ENCODE measurements at places on chromosomes 5 and 9.

GRCh38 chr9:129383019-129383560 is 205.0 kb upstream of the IER5L start:
- DNase-seq: no peak
- H3K4me3 ChIP-seq: peak overlapping the region; percentile 59
- H3K27ac ChIP-seq: no peak overlapping the region
- peaks cover 8% of the 10 kb centered on the region for H3K4me1 ChIP-seq
- H3K36me3 ChIP-seq: no peaks in the 10 kb centered on the region

DNA sequence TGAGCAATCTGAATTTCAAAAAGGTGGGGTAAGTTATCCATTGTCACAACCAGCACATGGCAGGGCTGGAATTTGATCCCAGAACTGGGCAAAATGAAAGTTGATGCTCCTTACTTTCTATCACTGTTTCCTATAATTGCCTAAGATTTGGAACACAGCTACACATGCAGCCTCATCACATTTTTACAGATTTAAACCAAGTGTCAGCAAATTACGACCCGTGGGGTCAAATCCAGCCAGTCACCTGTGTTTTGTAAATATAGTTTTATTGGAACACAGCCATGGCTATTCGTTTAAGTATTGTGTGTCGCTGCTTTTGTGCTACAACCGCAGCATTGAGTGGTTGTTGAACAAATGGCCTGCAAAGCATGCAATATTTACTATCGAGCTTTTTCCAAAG is 94.3 kb downstream of the SREK1 start:
- no peaks in the 10 kb centered on the region for H3K4me1 ChIP-seq
- H3K36me3 ChIP-seq: no peaks in the 10 kb centered on the region
- DNase-seq: no peak

GRCh38 chr5:17370651-17371050 is 127.4 kb upstream of the TAF11L2 start:
- H3K4me3 ChIP-seq: no peak overlapping the region
- no peak overlapping the region for H3K27ac ChIP-seq
- no peaks in the 10 kb centered on the region for H3K27me3 ChIP-seq
- DNase-seq: no peak
- no peaks in the 10 kb centered on the region for H3K36me3 ChIP-seq

DNA sequence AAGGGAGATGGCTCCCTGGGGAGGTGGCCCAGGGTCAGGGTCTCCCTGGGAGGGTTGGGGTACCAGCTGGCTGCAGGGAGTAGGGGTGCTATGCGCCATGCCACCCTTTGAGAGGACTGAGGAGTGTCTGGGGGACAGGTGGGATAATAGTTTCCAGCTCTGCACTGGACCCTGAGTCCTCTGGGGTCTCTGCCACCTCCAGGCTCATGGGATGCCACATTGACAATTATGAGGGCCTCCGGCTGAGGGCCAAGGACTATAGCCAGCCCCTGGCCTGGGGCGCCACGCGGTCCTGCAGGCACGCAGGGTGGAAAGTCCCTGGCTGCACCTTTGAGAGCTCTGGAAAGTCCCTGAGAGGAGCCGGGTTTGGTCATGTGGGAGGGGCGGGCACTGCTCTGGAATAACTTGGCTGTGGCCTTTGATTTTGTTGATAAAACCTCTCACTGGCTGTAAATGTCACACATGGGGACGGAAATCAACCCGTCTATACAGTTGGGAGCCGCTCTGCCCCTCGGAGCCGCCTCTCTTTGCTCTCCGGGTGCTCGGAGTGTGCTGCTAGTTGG is 16.0 kb downstream of the TRAF2 start:
- H3K36me3 ChIP-seq: peaks cover 60% of the 10 kb centered on the region
- peak overlapping the region; percentile 98 for H3K27ac ChIP-seq
- peak; percentile 93 for DNase-seq
- no peaks in the 10 kb centered on the region for H3K27me3 ChIP-seq

DNA sequence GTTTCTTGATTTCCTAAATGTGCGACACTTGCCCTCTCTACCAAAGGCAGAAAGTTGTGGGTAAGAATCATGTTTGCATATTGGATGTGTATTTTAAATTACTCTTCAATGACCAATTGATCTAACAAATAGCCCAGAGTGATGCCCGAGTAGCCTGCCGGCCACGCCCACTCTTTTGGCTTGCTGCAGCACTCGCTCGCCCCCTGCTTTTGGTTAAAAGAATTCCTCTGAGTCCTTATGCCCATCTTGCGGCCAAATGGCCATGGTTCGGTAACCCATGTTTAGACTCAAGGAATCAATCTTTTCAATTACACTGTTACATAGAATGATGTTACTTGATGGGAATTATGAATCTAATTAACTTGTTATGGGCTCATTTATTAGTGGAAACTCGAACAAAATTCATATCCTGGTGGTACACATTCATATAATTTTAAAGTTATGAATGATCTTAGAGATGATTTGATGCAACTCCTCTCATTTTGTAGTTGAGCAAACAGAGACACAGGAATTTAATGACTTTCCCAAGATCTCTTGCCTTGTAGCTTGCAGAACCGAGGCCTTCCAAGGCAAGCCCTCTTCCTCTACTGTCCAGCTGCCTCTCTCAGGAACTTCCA is 36.5 kb downstream of the PPIC start:
- no peak overlapping the region for H3K4me3 ChIP-seq
- H3K27me3 ChIP-seq: no peaks in the 10 kb centered on the region

- no peak overlapping the region for H3K27ac ChIP-seq
- H3K27me3 ChIP-seq: no peaks in the 10 kb centered on the region
These were observed 20.6 kb downstream of the EDIL3 start for GRCh38 chr5:84364043-84364442.

- H3K27me3 ChIP-seq: no peaks in the 10 kb centered on the region
- no peak for DNase-seq
- peaks cover 78% of the 10 kb centered on the region for H3K36me3 ChIP-seq
- no peak overlapping the region for H3K27ac ChIP-seq
- no peak overlapping the region for H3K4me3 ChIP-seq
These were observed 100.4 kb downstream of the EHMT1 start for GRCh38 chr9:137719194-137719593.

DNA sequence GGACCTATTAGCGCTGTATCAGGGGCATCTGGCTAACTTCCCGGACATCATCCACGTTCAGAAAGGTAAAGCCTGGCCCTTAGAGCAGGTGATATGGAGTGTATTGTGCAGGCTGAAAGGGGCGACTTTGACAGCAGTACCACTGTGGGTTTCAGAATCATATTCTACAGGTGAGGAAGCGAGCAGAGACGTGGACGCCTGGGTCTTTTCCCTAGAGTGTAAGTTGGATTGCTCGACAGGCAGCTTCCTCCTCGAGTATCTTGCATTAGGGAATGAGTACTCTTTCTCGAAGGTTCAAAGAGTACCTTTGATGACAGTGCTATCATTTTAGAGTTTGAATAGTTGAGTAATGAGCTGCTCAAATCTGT is 1.9 kb downstream of the SNX18 start:
- DNase-seq: no peak
- no peaks in the 10 kb centered on the region for H3K27me3 ChIP-seq
- peaks cover 58% of the 10 kb centered on the region for H3K4me1 ChIP-seq
- peak overlapping the region; percentile 30 for H3K27ac ChIP-seq
- H3K36me3 ChIP-seq: no peaks in the 10 kb centered on the region
- H3K4me3 ChIP-seq: peak overlapping the region; percentile 71

- H3K4me1 ChIP-seq: no peaks in the 10 kb centered on the region
- H3K36me3 ChIP-seq: no peaks in the 10 kb centered on the region
- H3K27me3 ChIP-seq: peaks cover 2% of the 10 kb centered on the region
- H3K4me3 ChIP-seq: no peak overlapping the region
- H3K27ac ChIP-seq: no peak overlapping the region
These were observed 60.3 kb upstream of the RIOK2 start for GRCh38 chr5:97243353-97243752.

DNA sequence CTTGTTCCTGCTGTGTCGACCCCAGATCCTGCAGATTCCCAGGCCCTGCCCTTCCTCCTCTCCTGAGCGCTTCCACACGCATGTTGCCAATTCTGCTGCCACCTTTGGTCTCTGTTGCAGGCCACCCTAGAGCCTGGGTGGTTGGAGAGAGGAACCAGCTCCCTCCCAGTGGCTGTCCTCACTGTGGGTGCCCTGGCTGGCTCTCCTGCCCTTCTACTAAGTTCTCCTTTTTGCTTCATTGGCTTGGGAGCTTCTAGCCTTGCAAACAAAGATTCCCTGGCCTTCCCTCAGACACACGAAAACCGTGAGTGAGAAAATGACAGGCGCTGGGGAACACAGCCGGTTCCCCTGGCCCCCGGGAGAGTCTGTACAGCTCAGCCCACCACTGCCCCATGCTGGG is 14.2 kb upstream of the NCS1 start:
- no peak for DNase-seq
- no peaks in the 10 kb centered on the region for H3K36me3 ChIP-seq
- H3K27me3 ChIP-seq: no peaks in the 10 kb centered on the region
- peaks cover 5% of the 10 kb centered on the region for H3K4me1 ChIP-seq

- peak overlapping the region; percentile 11 for H3K27ac ChIP-seq
- H3K36me3 ChIP-seq: no peaks in the 10 kb centered on the region
- peak; percentile 43 for DNase-seq
- H3K27me3 ChIP-seq: no peaks in the 10 kb centered on the region
- H3K4me1 ChIP-seq: peaks cover 35% of the 10 kb centered on the region
- peak overlapping the region; percentile 76 for H3K4me3 ChIP-seq
These were observed 1.8 kb downstream of the ARRDC1 start for GRCh38 chr9:137607141-137607857.

DNA sequence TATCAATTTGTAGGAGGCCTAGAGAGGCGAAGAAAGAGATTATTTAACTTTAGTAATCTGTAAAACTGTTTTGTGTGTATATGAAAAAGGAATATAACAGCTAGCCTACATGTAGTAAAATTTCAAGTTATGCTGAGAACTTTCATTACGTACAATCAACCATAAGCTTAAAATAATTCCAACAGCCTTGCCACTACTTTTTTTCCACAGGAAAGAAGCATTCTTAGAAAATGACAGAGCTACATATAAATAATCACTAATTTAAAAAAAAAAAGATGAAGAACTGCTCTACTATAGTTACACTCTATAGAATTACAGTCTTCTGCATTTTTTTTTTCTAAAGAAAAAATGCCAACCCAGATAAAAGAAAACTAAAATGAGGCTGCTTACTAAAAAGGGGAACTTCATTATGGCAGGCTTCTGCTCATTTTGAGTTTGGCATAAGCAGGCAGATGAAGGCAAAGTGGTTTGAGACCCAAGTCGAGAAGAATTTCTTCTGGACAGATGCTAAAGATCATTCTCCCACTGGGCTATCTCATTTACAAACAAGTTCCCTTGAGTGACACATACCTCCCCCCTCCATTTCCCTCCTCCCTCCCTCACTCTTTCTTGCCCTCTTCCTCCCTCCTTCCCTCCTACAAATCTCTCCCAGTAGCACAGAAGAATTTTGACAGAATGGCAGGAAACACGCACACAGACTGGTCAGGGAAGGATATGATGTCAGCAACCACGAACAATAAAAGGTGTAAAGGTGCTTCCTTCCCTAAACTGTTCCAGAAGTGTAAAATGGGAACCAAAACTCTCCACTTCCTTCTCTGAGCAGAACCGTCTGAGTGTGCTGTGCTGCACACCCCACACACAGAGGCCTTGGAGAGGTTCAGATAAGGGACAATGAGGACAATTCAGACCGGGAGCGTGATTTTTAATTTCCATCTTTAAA is 56.1 kb downstream of the MEF2C start:
- H3K4me1 ChIP-seq: peaks cover 43% of the 10 kb centered on the region
- peaks cover 25% of the 10 kb centered on the region for H3K27me3 ChIP-seq
- H3K4me3 ChIP-seq: peak overlapping the region; percentile 5
- DNase-seq: peak; percentile 26
- peak overlapping the region; percentile 1 for H3K27ac ChIP-seq

- peaks cover 8% of the 10 kb centered on the region for H3K4me1 ChIP-seq
- H3K27me3 ChIP-seq: peaks cover 34% of the 10 kb centered on the region
- no peak for DNase-seq
These were observed 14.2 kb upstream of the MACIR start for GRCh38 chr5:103244398-103244797.

GRCh38 chr5:110663525-110663924 is 62.9 kb downstream of the TMEM232 start:
- no peak overlapping the region for H3K4me3 ChIP-seq
- no peaks in the 10 kb centered on the region for H3K4me1 ChIP-seq
- DNase-seq: no peak
- no peak overlapping the region for H3K27ac ChIP-seq
- no peaks in the 10 kb centered on the region for H3K36me3 ChIP-seq
- H3K27me3 ChIP-seq: no peaks in the 10 kb centered on the region

GRCh38 chr9:105195259-105195658 is 49.2 kb upstream of the SLC44A1 start:
- H3K4me1 ChIP-seq: no peaks in the 10 kb centered on the region
- peaks cover 11% of the 10 kb centered on the region for H3K27me3 ChIP-seq
- no peak for DNase-seq
- no peak overlapping the region for H3K4me3 ChIP-seq
- H3K27ac ChIP-seq: no peak overlapping the region

GRCh38 chr9:34328500-34328986 is 525 bp downstream of the KIF24 start:
- peak overlapping the region; percentile 98 for H3K27ac ChIP-seq
- H3K27me3 ChIP-seq: no peaks in the 10 kb centered on the region
- H3K36me3 ChIP-seq: no peaks in the 10 kb centered on the region
- H3K4me1 ChIP-seq: peaks cover 29% of the 10 kb centered on the region

DNA sequence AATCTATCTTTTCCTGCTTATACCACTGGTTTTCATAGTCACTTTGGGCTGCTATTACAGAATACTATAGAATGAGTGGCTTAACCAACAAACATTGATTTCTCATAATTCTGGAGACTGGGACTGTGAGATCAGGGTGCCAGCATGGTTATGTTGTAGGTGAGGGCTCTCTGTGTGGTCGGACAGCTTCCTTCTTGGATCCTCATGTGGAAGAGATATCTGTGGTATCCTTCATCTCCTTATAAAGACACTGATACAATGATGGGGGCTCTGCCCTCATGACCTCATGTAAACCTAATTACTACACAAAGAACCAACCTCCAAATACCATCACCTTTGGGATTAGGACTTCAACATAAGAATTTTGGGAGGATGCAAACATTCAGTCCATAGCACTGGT is 13.9 kb upstream of the PRLR start:
- H3K4me1 ChIP-seq: peaks cover 6% of the 10 kb centered on the region
- no peak for DNase-seq
- H3K27me3 ChIP-seq: peaks cover 9% of the 10 kb centered on the region
- no peak overlapping the region for H3K27ac ChIP-seq
- H3K36me3 ChIP-seq: no peaks in the 10 kb centered on the region
- H3K4me3 ChIP-seq: no peak overlapping the region

GRCh38 chr9:111759762-111760639 is 34.7 kb downstream of the SHOC1 start:
- H3K4me1 ChIP-seq: peaks cover 4% of the 10 kb centered on the region
- H3K4me3 ChIP-seq: no peak overlapping the region
- no peaks in the 10 kb centered on the region for H3K36me3 ChIP-seq
- no peaks in the 10 kb centered on the region for H3K27me3 ChIP-seq
- DNase-seq: peak; percentile 57

- no peaks in the 10 kb centered on the region for H3K36me3 ChIP-seq
- no peaks in the 10 kb centered on the region for H3K27me3 ChIP-seq
- H3K27ac ChIP-seq: no peak overlapping the region
These were observed 130.7 kb downstream of the SEC61B start for GRCh38 chr9:99352826-99353225.

DNA sequence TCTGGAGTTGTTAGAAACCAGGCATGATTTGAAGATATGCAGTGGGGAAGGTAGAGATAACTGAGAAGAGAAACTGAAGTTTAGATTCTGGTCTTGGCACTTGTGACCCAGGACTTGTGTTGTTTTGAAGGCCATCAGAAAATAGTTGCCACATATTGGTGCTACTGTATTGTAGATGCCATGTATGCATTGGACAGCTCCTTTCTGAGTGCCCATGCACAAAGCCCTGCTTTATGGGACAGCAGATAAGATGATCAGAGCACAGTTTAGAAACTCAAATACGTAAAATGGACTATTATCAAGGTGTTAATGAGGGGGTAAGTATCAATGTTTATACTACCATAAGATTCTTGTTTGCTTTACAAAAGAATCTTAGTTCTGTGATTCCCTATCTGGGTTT is 84.9 kb downstream of the KIF4B start:
- no peak overlapping the region for H3K4me3 ChIP-seq
- DNase-seq: no peak
- peaks cover 19% of the 10 kb centered on the region for H3K27me3 ChIP-seq
- H3K4me1 ChIP-seq: no peaks in the 10 kb centered on the region
- no peaks in the 10 kb centered on the region for H3K36me3 ChIP-seq
